ENCODE measurements at places on chromosomes 6 and 20.

GRCh38 chr20:50520222-50520880, 10.2 kb downstream of the PTPN1 start:
- no peak for DNase-seq

DNA sequence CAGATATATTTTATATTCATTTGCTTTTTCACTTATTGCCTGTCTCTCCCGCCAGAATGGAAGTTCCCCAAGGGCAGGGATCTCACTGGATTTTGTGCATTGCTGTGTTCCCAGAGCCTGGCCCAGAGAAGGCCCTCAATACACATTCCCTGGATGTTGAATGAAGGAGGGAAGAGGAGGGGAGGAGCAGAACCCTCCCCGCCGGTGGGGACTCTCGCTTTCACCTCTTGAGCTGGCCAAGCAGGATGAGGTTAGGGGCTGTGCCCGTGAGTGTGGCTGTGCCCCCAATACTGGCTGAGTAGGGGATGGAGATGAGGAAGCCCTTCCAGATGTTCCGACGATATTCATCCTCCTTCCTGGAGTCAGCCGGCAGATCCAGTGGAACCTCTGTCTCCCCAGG, 45.5 kb upstream of the OCSTAMP start:
- no peak for DNase-seq

DNA sequence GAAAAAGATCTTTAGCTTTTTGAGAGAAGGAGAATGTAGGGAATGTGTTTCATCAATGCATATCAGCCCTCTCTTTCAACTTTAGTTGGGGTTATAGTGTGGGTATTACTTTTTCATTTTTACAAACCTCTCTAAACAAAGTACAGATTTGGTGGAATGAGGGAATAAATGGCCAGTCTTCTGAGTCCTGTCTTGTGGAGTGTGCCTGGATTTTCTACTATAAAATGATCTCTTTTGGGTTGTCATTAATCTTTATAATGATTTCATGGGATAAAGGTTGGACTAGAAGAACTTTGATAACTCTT, 209.3 kb downstream of the RNF144B start:
- DNase-seq = no peak

DNA sequence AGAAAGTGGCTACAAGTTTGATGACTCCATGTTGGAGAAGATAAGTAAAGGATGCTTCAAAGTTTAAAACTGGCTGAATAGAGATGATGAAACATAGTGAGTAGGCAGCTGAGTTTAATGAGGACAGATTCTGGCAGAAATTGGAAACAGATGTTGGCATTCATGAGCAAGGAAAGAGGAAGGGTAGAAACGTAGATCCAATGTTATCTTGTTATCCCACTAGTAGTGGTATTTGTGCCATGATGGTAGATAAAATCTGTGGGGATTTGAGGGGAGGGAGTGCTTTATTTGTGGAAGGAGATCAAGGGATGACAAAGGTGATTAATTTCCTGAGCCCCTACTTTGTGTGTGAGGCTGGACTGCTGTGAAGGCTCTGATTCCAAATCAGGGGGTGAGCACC, 69.5 kb downstream of the MRAP2 start:
- DNase-seq = no peak

Measured in memory B cell (primary cell).